Dermis blood vessel endothelial cell (primary cell): ENCODE measurements at places on chromosomes 1 and 21. TPM values are rescaled to one million over a fixed set of nuclear protein-coding genes. Genes with fewer than 3 reads are reported as not detected.

AMIGO1 gene
- total RNA-seq, result 0.65 and 1.7 TPM in 2 replicates

ATP5PF gene
- total RNA-seq, result 48.2 and 64.2 TPM in 2 replicates

DNA sequence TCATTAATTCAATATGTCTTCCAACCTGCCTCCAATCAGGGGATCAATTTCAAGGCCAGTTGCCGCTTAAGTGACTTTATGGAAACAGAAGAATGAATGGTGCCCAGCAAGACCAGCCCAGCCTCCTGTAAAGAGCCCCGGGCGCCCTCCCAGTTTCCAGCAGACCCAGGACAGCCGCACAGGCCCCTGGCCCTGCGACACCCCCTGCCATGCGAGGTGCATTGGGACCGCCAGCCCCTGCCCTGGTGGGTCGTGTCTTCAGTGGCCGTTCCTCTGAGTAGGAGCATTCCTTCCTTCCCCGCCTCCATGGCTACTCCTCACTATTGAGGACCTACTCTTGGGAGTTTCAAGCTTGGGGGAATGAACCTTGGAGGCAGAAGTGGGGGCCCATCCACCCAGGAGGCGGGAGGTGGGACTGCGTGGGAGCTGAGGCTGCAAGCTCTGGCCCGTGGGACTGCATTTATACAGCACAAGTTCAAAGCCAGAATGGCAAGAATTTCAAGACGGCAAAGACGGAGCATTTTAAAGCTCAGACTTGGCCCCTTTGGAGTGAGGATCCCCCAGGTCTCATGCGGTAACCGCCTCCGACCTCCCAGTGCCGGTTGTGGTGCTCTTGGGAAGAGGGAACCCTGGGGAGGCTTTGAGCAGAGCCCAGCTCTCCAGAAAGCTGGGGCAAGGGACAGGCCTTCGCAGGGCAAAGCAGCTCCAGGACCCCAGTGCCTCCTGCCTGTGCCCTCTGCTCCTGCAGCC, 73.1 kb upstream of the ACTRT2 start:
- DNase-seq, result no peak

DNA sequence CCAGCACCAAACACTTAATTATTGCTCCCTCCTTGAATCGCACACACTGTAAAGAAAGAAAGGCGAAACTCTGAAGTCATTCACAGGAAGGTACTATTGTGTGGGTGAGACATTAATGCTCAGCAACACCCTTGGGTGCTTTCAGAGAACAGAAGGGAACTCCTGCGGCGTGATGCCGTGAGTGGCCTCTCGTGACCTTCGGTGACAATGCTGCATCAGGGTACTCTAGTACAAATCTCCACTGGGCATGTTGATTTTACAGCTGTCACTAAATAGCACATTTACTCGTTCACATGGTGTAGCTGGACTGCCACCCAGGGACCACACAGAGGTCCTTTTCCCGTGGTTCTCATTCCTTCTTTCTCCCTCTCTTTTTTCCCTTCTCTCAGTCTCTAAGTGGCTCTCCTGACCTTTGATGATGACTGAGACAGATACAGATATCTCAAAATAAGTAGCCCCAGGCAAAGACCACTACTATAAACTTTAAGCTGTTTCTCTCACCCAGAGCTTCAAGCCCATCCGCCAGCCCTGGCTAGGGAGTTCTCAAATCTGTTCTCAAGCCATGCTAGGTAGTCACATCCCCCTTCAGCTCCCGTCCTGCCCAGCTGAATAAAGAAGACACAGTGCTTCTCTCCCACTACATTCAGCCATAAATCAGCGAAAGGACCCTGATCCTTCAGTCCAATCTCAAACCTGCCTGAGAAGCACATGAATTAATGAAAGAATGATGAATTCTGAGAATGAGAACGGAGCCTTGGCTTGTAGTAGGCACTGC, 223.4 kb upstream of the FMN2 start:
- no peak for DNase-seq

- DNase-seq, result no peak
Measured at GRCh38 chr1:154342836-154343472, 17.6 kb downstream of the ATP8B2 start.

DNA sequence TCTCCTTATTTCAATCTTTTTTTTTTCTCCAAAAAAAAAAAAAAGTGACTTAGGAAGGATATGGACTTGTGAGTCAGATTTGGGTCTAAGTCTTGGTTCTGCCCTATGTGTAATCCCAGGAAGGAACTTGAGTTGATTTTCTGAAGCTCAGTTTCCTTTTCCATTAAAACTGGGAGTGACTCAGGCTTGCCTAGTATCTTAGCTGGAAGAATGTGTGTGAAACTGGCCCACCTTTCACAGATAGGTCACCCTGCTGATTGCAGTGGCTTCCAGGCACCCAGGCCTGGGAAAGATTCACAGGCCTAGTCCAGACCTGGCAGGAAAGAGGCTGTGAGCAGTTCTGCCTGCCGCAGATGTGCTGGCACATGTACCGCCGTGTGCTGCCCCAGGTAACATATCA, 218.3 kb upstream of the HOOK1 start:
- peak; percentile 99 for DNase-seq

DNA sequence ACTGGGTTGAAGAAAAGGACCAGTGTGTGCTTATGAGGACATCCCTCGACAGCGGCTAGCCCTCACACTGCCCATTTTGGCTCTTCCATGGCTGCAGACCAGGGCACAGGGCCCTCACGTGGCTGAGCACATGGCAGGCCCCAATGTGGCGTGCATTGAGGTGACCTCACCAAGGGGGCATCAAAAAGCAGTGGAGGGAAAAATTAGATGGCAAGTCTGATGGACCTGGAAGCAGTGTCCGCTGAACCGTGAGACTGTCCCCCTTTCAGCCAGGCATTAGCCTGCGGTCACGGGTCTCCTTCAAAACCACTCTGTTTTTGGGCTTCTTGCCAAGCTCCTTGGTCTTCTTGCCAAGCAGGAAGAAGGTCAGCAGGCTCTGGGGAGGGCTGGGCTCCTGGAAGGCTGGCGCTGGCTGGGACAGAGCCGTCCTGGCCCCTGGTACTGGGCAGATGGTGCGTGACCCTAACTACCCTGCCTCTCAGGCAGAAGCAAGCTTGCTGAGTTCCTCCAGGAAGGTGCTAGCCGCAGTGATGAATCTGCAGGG, 30.8 kb downstream of the TRIM67 start:
- peak; percentile 92 for DNase-seq

GRCh38 chr1:86388777-86389176, 7.3 kb downstream of the ODF2L start:
- DNase-seq, result no peak
